ENCODE measurements at places on chromosomes 2 and 18.

- no peak for DNase-seq
Measured at GRCh38 chr2:155715705-155716104, 616.8 kb downstream of the NR4A2 start.

DNA sequence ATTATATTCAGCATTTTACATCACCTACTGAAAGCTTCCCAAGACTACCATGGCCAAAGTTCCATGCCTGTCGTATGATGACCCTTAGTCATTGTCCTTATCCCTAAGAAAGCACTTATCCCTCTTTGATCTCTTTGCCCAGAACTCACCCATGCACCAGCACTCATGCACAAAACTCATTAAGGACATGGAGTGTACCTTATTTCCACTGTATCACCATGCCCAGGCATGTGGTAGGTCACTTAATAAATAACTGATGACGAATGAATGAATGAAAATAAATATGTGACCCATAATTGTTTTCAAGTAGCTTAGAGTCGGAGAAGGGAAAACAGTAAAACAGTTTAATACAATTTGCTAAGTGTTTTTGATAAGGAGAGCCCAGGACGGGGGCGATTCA is 220.1 kb downstream of the IKZF2 start:
- DNase-seq: no peak

DNA sequence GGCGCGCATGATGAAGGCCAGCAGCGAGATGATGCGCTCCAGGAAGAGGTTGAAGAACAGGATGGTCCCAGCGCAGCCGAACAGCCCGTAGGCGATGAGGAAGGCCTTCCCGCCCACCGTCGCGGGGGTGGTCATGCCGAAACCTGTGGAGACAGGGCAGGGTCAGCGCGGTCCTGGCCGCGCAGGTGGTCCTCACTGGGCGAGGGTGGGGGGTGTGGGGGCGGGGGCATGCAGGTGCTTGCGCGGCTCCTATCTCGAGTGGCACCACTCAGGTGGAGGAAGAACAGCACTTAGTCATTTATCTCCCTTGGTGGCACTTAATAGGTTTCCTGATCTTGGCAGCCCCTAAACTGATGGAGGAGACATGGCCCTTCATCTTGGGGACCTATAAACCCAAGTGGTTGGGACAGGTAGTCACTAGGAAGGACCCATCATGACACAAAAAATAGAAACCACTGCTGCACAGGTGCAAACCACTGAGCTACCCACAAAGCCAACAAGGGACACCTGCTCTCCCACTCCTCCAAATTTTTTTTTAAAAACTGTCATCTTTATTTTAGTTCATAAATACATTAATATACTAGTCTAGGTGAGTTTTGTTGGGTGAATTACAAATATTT is 118.8 kb downstream of the MSH2 start:
- no peak for DNase-seq

GRCh38 chr2:172965433-172966212 is 110.0 kb upstream of the MAP3K20 start:
- no peak for DNase-seq

Measured in GF-D8 (cell line).